ENCODE measurements at places on chromosomes 16 and 17. TPM values are rescaled to one million over a fixed set of nuclear protein-coding genes. Genes with fewer than 3 reads are reported as not detected.

KRT9 gene
- total RNA-seq, result not detected

- no peak for DNase-seq
These were observed 53.9 kb upstream of the CRHR1 start for GRCh38 chr17:45730192-45730591.

DNA sequence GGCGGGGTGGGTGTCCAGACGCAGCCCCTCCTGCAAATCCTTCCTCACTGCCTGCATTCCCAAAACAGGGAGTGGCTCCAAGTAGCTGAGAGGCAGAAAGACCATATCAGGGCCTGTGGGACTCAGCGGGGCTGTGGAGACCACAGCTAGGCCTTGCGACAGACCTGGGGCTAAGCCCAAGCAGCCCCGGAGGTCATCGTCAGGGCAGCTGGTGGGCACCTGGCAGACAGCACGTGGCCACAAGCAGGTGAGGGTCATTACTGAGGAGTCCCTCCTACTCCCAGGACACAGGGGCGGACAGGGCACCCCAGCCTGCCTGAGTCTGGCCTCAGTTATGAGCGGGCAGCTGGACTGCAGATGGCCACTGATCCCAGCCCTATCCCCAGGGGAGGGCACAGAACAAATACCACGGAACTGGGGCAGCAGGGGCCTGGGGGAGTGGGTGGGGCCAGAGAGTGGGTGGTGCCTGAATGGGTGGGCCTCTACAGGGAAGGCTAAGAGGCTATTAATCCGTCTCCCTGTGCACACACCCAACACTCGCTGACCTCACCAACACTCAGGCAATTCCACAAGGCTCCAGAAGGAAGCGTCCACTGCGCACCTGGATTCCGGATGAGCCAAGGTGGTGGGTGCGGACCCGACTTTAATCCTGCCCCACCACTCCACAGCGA lies 8.5 kb downstream of the HS3ST6 start:
- DNase-seq, result no peak

GRCh38 chr17:34638526-34639260 lies 59.3 kb downstream of the TMEM132E start:
- DNase-seq, result no peak

Measured in dermis microvascular lymphatic vessel endothelial cell (primary cell).